Stimulated activated CD8-positive, alpha-beta memory T cell treated with anti-CD3 and anti-CD28 coated beads, Interleukin-4, amount 100 ng/mL, for 1 hour (primary cell): ENCODE measurements at places on chromosomes 2 and 18.

DNA sequence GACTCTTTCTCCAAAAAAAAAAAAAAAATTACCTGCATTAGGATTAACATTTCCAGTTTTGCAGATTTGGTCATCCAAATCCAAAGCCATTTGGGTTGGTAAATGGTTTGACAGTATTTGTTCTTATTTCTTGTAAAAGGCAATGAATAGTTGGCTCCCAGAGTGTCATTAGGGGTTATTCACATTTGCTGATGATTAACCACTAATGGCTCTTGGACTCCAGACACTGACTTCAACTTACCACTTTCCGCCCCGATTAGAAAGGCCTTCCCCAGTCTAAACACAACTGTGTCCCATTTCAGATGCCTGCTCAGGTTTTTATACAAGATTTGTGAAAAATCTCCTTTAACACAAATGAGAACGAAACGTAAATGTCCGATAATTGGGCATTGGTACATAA, 9.6 kb upstream of the TGIF1 start:
- no peak for DNase-seq

GRCh38 chr2:171889808-171890207, 4.2 kb downstream of the SLC25A12 start:
- DNase-seq: no peak

- no peak for DNase-seq
Measured at GRCh38 chr2:54545702-54546450, 89.7 kb downstream of the SPTBN1 start.

- DNase-seq: no peak
Measured at GRCh38 chr2:42042631-42043355, 5.0 kb upstream of the PKDCC start.

GRCh38 chr18:35061804-35062203, 20.6 kb downstream of the MAPRE2 start:
- no peak for DNase-seq

- no peak for DNase-seq
Measured at GRCh38 chr2:203469546-203469945, 65.6 kb downstream of the RAPH1 start.

- no peak for DNase-seq
Measured at GRCh38 chr2:239311132-239312040, 89.4 kb downstream of the HDAC4 start.

GRCh38 chr2:1729242-1729641, 15.1 kb downstream of the PXDN start:
- no peak for DNase-seq

GRCh38 chr2:16088035-16088801, 147.9 kb downstream of the MYCN start:
- DNase-seq: no peak

DNA sequence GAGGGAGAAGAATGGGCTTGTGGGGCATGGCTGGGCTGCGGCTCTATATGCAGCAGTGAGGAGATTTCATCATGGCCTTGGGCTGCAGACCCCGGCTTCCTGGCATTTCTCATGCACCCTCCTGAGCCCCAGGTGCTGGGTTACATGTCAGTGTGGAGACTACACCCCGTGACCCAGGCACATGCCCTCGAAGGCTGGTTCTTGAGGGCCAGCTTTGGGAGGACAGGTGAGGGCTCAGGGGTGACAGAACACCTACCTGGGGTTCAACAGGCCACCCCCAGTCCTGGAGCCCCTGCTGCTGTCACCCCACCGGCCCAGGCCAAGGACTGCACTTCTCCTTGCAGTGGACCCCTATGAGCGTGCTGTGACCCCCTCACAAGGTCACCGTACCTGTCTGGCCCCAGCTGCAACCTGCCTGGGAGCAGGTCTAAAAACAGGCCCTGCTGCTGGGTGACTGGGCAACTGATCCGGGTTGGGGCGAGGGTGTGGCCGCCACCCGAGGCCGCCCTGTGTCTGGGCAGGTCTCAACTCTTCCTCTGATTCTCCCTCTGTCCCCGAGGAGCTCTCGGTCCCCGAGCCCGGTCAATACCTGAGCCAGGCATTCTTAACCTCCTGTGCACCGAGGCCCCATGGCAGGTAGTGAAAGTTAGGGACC, 94.8 kb upstream of the OTOS start:
- DNase-seq: no peak

GRCh38 chr2:199956062-199956380, 639 bp downstream of the MAIP1 start:
- no peak for DNase-seq

- no peak for DNase-seq
Measured at GRCh38 chr2:205758051-205758450, 75.8 kb downstream of the NRP2 start.

DNA sequence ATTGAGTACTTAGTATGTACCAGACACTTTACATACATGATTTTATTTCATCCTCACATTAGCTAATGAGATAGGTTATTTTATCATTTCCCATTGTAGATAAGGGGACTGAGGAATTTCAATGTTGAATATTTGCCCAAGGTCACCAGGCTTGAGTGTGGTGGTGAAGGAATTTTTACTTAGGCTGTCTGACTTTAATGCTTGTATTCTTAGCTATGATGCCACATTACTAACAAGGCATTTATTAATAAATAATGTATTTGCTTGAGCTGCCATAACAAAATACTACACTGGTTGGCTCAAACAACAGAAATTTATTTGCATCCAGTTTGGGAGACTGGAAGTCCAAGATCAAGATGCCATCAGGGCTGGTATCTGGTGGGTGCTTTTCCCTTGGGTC, 250.9 kb downstream of the GPD2 start:
- DNase-seq: no peak

DNA sequence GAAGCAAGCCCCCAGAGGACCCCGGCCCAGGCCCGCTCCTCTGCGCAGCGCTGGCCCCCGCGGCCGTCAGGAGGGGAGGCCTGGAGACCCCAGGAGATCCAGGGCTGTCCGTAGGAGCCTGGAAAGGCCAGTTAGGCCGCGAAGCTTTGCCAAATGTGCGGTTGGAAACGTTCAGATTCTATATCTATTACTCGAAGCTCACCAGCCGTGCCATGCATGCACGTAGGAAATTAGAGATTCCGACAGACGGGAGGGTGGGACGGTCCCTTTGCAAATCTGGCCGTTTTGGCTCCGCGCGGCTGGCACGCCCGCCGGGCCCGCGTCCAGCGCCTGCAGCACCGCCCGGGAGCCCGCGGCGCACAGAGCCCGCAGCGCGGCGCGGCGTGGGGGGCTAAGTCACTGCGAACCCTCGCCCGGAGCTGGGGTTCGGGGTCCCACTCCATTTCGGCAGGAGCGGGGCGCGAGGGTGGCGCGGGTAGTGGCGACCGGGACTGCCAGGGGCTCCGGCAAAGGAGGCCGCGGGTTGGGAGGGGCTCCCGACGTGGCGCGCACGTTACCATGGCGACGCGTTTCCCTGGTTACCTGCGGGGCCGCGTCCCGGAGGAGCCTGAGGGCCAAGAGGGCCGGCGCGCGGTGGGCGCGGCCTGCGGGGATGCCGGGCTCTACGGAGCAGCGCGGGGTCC, 488.6 kb upstream of the SMIM21 start:
- no peak for DNase-seq

DNA sequence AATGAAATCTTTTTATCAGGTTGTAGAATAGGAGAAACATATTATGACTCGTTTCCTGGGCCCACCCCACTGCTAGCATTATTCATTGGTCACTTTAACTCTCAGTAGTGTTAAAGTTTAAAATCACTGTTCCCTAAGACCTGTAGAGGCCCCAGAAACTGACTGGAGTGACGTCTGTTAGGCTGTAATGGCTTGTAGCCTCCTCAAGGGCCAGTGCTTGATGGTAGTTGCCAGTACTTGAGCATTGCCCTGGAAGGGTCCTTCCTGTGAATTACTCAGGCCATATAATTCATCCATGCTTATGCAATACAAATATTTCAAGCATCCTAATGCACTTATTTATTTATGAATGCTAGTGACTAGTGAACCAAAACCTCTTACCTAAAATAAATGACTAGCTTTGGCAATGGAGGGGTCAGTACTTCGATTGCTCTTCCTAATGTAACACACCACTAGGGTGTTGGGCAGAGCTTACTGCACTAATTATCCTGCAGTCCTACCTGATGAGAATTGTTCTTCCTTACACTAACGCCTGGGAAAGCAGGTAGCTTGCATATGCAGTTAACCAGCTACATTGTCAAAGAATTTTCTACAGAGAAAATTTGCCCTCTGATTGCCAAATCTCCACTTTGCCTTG, 31.2 kb downstream of the ARHGAP25 start:
- no peak for DNase-seq

GRCh38 chr2:82001614-82002013, 1697.1 kb upstream of the LRRTM1 start:
- no peak for DNase-seq

DNA sequence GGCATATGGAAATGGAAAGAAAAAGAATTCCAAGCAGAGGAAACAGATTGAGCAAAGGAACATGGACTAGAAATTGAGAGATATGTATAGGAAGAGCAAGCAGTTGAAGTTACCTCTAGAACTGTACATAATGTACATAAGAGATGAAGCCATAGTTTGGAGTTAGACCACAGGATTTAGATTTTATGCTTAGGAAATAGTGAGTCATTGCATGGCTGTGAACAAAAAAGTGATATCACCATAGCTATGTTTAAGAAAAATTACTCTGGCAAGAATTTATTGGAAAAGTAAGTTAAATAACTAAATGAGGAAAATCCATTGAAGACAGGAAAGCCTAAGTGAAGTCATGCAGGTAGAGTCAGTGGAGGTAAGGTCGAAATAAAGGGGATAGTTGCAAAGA, 99.4 kb upstream of the GALNT5 start:
- no peak for DNase-seq

DNA sequence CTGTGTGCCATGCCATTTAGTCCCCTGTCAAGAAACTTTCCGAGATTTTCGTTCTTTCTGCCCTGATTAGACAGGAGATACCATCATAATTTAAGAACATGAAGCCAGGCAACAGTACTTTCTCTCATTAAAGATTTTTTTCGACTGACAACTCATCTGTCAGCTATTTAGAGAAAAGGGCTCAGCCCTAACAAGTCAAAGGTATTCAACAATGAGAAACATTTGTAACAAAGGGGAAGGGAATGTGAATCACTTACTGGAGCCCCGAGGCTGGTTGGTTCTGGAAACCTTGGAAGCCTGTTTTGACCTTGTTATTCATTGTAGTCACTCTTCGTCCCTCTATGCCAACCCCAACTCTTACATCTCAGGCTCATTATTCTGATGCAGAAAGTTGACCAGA, 199.4 kb downstream of the SPP2 start:
- no peak for DNase-seq

- DNase-seq: no peak
Measured at GRCh38 chr2:180644709-180645108, 335.7 kb upstream of the UBE2E3 start.

DNA sequence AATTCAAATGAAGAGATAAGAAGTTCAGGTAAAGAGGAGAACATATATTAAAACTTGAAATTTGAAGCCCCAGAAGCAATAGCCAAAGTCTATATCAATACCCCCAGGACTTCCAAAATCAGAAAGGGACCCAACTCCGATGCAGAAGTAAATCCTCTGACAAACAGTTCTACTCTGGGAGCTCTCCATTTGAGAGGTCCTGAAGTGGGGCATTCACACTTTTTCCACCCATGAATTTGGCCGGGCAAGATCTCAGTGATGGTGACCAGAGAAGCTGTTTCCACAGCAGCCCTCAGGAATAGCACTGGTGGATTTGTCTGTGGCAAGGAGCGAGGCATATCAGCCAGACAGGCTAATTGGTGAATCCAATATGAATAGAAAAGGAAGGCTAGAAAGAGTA, 313.6 kb upstream of the MC4R start:
- no peak for DNase-seq

GRCh38 chr2:11744631-11745394, 1.6 kb upstream of the LPIN1 start:
- DNase-seq: no peak

GRCh38 chr2:161384864-161385263, 31.2 kb upstream of the TBR1 start:
- no peak for DNase-seq

GRCh38 chr18:22605736-22606135, 188.0 kb upstream of the CTAGE1 start:
- no peak for DNase-seq

DNA sequence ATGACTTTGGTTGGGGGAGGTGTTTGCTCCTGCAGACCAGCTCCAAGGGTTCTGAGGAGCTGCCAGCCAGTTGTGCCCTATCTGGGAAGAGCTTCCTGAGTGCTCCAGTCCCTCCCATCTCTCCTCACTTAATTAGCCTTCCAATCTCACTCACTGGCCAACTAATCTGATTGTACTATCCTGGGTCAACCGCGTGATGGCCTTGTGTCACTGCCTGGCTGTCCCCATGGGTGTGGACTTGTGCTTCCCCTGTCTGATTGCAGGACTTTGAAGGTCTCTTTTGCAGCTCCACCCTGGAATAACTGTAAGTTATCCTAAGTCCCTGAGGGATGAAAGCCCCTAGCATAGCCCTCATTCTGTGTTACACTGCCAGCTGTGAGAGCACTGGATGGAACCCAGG, 65.0 kb downstream of the SLC4A5 start:
- no peak for DNase-seq

GRCh38 chr2:194619366-194619765, 1037.7 kb upstream of the SLC39A10 start:
- DNase-seq: no peak

DNA sequence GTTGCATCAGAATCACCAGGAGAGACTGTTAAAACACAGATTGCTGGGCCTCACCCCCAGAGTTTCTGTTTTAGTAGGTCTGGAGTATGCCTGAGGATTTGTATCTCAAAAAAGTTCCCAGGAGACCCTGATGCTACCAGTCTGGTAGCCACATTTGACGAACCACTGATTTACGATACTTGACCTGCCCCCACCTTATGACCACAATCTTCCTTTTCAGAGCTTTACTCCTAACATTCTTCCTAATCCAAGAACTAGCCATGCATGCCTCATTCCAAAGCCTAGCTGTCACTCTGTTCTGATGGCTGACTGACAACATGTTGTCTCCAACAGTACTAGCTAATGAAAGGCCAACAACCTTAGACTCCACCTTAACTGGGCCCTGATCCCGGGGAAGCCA, 191.4 kb downstream of the MBD2 start:
- DNase-seq: no peak

GRCh38 chr2:235737396-235737795, 243.6 kb downstream of the AGAP1 start:
- no peak for DNase-seq

- no peak for DNase-seq
Measured at GRCh38 chr18:44599412-44599811, 81.3 kb upstream of the SETBP1 start.

GRCh38 chr18:74832999-74833398, 235.3 kb downstream of the ZNF407 start:
- no peak for DNase-seq

DNA sequence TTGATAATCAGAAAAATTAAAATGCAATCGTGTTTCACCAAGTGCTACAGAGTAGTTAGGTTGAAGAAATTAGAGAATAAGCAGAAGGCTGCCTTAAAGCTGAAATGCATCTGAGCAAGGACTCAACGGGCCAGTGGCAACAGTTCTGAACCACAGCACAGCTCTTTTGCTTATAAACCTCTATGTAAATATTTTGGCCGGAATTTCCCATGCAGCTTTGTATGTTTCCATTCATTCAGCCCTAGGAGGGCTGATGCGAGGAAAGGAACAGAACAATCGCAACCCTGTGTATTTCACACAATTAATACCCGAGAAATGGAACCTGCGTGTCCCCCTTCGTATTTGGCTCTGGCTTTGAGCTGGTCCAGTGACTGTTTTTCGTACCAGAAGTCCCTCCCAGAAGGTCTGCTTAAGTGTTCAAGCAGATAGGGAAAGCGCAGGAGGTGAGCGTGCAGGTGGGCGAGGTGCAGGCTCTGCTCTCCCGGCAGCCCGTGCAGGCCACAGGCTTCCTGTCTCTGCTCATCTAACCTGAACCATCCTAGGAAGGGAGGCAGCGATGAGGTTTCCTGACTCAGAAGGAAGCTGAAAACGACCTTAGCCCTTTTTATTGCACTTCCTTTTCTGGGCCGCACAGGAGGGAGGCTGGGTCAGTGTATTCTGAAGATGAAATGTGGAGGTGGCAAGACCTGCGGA, 67.3 kb downstream of the ASB1 start:
- no peak for DNase-seq
